Activated CD8-positive, alpha-beta memory T cell treated with anti-CD3 and anti-CD28 coated beads for 1 hour (primary cell): ENCODE measurements at places on chromosomes 2 and 18.

DNA sequence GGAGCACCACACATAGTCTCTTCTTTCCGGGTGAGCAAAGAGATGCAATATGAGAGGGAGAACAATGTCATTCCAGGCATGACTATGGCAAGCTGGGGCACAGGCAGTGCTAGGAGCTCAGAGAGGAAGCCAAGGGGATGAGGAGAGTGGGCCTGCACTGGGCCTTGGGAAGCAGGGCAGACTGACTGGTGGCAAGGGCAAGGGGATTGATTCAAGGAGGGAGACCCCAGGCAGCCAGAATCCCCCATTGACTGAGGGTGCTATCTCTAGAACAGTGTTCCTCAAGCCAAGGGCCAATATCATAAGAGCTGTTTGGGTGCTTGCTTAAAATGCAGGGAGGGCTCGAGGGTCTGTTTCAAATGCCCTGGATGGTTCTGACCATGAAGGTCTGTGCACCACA lies 36.1 kb downstream of the MARCO start:
- DNase-seq, result no peak

DNA sequence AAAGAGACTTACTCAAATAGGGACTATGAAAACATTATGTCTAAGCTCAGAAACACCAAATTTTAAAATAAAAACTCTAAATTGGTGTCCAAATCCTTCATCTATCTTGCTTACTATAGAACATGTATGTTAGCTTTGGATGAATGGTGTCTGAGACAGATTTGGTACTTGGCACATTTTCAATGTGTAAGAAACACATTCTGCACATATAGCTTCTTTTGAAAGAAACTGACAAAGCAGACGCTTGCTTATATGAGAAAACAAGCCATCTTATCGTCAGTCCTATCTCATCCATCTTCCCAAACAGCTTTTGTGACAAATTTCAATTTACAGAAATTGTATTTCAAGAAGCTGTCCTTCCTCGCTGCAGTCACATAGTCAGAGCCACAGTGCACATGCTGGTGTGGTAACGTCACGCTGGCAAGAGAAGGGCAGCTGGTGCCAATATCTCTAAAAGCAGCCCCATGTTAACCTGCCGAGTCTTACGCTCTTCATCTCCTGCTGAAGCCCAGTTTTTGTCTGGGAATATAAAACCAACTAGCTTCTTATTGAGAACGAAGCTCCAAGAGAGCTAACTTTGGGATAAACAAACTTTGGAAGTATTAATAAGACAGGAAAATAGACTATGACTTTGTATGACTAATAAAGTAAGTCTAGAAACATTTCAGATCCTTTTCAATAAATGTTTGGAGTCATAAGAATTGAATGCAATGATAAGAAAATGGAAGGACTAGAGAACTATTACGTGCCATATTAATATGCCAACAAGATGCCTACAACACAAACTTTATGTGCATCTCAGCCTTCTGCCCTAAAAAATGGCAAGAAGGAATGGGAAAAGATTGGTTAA lies 74.9 kb upstream of the TFCP2L1 start:
- DNase-seq, result no peak

DNA sequence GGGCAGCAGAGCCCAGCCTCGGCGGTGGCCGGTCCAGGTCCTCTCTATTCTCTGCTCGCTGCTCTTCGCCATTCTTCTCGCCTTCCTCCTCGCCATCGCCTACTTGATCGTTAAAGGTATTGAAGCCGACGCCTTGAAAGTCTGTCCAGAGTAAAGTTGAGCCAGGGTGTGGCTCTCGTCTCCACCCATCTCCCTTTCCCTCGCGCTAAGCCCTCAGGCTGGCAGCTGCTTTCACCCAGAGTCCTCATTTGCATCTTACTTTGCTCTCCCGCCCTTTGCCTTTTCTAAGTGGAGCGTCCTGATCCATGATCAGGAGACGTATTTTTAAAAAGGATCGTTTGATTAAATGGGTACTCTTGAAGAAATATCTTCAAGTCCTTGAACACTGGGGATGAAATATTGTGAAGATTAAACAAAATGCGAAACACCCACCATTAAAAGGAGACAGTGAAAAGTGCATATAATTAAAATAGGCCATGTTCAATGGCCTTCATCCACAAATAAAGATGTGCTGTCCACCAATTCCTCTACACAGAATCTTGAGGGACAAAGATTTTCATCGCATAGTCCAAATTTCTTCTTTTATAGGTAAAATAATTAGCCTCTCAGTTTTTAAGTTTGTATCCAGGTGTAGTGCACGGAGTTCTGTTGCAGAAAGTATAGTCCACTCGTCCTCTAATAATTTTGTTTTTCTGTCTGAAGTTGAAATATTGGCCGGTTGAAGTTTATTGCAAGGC lies 657 bp downstream of the ARL6IP6 start:
- no peak for DNase-seq

- DNase-seq, result no peak
These were observed at the start of gene APCDD1 for GRCh38 chr18:10453806-10454680. Gene APCDD1 (plus strand): TSS chr18:10454635. CDS start chr18:10454982, 347 bp downstream.

DNA sequence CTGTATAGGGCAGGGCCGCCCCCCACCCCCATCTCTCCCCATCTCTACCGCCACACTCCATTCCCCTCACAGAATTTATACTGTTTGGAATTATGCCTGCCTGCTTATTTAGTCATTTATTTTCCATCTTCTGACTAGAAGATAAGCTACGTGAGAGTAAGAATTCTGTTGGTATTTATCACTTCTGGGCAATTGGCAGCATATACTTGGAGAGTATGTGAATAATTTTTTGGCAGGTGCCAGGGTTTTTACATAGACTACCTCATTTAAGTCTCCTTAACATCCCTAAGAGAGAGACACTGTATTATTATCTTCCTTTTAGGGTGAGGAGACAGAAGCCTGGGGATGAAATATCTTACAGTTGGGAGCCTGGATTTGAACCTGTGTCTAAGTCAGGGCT lies 45.0 kb downstream of the SLC4A1AP start:
- no peak for DNase-seq

GRCh38 chr2:183248866-183249567 lies 124.8 kb downstream of the NUP35 start:
- DNase-seq, result no peak

DNA sequence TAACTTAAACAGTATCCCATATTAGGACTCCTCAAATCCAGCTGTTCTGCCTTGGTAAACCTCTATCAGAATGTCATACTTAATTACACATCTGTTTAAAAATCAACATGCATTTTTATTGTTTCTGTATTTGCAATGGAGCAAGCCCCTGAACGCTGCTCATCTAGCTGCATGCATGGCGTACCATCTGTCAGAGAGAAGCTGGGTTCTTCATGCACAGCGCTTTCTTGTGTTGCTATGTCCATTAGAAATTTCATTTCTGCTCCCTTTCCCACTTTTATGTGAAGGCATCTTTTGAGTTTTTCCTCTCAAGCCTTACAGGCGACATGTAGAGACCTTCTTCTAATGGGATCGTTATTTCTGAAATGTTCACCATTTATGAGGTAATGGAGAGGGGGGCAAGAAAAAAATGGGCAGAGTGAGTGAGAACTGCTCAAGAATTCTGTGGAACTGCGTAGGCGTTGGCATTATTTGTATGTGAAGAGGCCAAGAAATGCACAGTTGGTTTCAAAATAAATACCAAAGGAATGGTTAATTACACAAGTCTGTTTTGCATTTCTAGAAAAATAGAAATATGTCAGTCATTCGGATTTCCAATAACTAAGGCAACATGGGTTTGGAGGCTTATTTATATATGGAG lies 31.6 kb downstream of the INSIG2 start:
- no peak for DNase-seq

DNA sequence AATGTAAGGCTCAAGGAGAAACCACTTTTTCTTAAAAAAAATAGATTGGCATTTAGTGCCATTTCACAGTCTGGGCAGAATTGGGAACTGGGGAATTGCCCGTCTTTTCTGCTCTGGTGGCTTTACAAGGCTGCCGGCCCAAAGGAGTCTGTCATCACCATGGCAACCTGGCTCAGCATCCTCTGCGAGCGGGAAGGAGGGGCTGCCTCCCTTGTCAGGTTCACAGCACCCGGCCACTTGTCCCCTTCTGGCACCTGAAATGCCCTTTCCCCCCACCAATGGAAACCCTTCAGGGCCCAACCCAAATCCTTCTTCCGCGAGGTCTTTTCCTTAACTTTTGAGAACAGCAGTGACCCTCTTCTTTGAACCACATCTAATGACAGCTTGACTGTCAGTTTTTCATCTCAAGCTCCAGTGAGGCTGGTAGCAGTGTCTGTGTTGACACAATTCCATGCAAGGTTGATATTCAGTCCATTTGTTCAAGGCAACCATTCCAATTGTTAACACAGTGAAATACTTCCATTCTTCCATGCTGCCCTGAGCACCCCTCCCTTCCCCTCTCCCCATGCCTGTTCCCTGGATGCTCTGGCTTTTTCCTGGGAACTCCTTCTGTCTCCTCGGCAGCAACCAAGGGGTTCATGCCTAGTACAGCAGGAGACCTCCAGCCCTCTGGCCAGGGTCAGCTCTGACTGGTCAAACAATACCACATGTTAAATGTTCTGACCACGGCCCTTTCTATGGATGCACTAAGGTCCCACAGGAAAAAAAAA lies 79.6 kb downstream of the DNER start:
- DNase-seq, result no peak

DNA sequence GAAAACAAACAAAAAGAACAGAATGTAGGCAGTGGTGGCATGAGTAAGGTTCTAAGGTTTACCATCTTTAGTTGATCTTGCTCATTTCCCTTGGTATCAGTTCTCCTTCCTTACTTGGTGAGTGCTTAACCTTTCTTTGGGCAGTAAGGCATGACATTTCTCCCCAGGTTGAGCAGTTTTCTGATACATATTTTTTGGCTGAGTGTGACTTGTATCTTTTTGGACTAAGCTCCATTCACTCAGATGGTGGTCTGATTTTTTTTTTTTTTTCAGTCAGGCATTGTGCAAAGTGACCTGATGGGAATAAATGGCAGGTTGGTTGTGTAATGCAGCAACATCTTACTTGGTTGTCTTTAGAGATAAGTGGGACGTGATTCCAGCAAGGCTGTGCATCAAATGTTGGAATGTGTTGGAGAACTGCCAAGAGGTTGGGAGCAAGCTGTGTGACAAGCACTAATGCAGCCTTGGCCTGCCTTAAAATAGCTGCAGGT lies 15.1 kb downstream of the SPTBN1 start:
- DNase-seq, result no peak

GRCh38 chr2:8547284-8548064 lies 134.4 kb upstream of the ID2 start:
- DNase-seq, result no peak

DNA sequence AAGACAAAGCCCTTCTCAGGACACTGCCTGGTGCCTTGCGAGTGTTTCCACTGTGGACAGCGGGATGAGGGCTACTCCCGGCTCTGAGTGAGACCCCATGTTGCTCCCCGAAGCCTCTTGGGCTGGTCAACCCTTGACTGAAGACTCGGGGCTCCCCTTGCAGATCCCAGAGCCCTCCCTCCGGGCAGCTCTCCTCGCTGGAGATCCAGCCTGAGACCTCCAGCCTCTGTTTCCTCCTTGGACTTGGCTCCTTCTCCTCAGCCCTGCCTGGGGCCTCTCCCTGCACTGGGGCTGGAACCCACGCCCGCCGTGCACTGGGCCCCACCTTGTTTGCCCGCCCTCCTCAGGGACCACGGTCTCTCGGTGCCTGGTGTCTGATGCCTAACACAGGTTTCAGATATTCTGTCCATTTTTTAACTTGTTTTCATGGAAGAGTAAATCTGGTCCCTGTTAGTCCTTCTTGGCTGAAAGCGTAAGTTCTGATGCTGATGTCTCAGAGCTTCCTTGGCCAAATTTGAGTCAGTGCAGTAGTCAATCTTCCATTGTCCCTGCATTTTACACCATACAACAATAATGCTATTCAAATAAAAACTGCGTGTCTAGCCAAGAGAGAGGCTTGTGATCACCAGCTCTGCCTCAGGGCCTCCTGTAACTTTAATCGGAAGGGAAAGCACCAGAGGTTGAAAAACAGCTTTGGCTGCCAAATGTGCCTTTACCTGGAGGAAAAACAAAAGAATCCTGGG lies 139.3 kb upstream of the CTDP1 start:
- DNase-seq, result no peak

DNA sequence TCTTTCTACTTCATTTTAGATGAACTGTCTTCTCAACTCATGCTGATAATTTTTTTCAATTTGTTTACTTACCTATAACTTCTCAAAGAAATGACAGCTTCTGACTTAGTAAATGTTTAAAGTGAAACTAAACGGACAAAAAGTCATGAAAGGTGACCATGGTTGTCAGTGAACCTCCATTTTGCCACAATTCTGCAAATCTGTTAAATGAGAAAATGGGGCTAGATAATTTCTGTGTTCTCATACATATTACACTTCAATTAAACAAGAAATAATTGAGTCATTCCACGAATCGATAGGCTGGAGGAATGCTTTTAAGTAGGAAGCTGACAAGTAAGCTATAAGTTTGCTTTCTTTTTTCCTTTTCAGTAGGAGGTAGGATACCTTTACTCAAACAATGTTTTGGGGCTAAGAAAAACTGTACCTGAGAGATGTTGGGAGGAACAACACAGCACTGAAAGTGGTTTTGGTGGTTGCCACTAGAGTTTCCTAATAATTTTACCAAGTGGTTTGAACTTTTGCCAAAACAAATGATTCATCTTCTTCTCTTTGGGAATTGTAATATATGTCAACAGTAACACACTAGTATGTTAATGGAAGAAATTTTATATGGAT lies 17.1 kb downstream of the DYNAP start:
- no peak for DNase-seq

GRCh38 chr2:34736482-34736881 lies 1137.4 kb upstream of the FAM98A start:
- no peak for DNase-seq

DNA sequence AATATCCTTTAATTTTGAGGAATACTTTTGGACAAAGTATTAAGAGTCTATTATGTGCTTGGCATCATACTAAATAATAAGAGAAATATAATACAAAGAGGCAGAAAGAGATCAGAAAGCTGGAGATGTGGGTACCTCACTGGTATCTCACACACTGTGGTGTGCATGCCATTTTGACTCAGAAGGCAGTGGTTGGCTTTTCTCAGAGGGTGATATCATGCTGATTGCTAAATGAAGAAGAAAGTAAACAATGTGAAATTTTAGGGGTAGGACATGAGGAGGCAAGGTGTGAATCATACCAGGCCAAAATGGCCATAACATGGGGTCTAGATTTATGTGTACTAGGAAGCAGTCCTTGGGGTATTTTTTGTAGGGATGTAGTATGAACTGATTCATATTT lies 16.6 kb upstream of the SPOPL start:
- DNase-seq, result no peak

DNA sequence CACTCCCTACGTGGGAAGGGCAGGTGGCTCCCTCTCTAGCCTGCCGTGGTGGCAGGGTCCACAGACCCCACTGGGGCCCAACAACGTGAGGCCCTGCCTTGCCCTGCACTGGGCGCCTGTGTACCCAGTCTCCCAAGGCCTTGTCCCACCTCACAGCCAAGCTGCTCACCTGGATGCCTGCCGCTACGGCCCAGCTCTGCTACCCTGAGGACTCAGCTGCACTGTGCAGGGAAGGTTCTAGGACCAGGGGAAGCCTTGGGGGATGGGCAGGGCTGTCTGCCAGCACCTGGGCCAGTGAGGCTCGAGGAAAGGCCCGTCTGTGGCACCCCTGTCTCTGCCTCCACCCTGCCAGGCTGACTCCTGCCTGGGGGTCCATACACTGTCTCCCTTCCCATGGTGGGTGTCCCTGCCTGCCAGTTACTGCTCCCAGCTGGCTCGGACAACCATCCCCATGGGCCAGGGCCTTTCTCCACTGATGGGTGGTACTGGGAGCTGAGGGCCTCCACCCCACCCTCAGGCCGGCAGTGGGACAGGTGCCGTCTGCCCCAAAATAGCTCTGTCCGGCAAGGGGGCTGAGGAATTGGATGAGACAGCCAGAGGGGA lies 33.2 kb downstream of the HS6ST1 start:
- DNase-seq, result no peak
